ENCODE measurements at places on chromosomes 13 and 19.

DNA sequence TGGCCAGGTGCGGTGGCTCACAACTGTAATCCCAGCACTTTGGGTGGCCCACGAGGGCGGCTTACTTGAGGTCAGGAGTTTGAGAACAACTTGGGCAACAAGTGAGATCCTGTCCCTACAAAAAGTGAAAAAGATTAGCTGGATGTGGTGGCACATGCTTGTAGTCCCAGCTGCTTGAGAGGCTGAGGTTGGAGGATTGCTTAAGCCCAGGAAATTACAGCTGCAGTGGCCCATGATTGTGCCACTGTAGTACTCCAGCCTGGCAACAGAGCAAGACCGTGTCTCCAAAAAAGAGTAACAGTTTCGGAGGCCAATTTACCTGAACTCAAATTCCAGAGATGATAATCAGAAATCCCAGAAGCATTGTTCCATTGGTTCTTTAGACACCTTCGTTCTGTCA is 4.4 kb downstream of the ZNF473 start:
- DNase-seq: peak; percentile 48

DNA sequence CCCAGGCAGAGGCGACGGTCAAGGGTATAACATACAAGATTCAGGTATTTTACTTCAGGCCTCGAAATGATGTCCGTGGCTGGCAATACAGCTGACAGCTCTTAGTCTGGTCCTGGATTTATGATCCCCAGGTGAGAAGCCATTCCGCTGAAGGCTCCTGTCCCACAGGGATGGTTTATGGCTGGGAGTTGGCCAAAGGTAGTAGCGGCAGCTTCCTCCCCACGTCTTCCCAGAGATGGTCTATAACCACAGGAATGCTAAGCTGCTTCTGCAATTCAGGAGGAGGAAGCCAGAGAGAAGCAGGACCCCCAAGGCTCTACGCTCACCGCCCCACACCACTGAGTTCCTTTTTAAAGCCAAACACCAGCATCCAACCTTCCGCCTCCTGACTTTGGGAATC is 27.1 kb downstream of the OLFM2 start:
- no peak for DNase-seq

GRCh38 chr13:99495466-99496183 is 5.6 kb upstream of the TM9SF2 start:
- no peak for DNase-seq

- no peak for DNase-seq
Observed at GRCh38 chr19:45564131-45564780, 20.3 kb downstream of the OPA3 start.

DNA sequence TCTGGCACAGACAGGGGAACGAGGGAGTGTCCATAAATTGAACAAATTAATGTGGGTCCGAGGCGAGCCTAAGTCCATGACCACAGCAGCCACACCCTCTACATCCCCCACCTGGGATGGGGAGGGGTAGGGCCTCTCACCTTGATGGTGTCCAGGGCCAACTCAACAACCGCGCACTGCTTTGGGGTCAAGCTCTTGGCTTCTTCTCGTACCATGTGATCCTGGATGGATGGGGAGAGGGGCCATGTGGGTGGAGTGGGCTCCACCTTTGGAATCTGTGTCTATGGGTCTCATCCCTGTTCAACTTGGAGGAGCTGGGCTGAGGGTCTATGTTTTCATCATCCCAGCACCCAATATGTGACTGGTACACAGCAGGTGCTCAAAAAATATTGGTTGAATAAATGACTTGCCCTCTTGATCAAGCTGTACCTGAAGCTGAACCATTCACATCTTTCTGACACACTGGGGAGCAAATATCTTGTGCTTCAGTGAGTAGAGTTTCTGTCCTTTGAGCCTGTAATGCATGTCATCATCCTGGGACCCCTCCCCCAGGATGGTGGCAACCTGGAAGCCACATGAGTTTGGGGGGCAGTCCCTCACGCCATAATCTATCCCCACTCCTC is 62.9 kb downstream of the COLGALT1 start:
- DNase-seq: no peak

GRCh38 chr19:28264556-28264955 is 948.4 kb downstream of the UQCRFS1 start:
- no peak for DNase-seq

- peak; percentile 82 for DNase-seq
Observed at GRCh38 chr19:19459707-19460251, 54.3 kb downstream of the GATAD2A start.

GRCh38 chr13:108496362-108497210 is 132.8 kb upstream of the MYO16 start:
- DNase-seq: peak; percentile 33

DNA sequence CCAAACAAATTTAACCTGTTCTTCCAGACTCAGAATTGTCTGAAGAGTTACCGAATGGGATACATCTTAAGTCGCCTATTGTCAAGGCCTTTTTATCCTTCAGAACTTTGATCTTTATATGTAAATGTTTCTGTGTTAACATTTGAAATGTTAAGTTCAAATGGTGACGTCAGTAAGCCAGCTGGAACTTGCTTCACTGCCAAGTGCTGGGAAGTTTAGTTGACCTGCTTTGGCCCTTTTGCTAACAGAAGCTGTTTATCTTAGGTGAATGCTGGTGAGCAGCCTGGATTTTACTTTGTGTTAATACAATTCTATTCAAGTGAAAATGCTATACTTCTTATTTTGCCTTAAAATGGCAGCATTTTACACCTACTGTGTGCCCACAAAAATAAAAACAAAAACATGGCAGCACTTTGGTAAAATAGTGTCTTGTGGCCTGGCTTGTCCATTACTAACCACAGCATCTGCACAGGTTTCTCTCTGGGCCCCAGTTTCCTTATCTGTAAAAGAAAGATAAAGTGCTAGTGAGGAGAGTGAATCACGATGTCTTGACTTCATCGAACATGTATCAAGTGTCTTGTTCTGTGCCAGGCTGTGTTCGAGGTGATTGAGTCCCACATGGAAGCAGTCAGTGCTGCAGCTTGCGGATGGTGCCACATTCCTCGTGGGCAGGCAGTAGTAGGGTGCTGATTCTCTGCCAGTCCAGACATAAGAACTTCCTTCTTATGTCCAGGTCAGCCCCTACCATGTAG is 2.2 kb downstream of the NAXD start:
- DNase-seq: peak; percentile 69

GRCh38 chr19:3162418-3163229 is 15.9 kb upstream of the S1PR4 start:
- DNase-seq: peak; percentile 75

GRCh38 chr19:55173714-55174409 is 6.2 kb downstream of the SYT5 start:
- DNase-seq: peak; percentile 65

- no peak for DNase-seq
Observed at GRCh38 chr13:27334774-27335435, 64.3 kb downstream of the RASL11A start.

GRCh38 chr13:45765464-45765863 is 63.3 kb downstream of the CBY2 start:
- no peak for DNase-seq

GRCh38 chr13:114203536-114203935 is 24.5 kb downstream of the CFAP97D2 start:
- peak; percentile 35 for DNase-seq

- DNase-seq: no peak
Observed at GRCh38 chr19:329876-330275, 14.7 kb downstream of the MIER2 start.

DNA sequence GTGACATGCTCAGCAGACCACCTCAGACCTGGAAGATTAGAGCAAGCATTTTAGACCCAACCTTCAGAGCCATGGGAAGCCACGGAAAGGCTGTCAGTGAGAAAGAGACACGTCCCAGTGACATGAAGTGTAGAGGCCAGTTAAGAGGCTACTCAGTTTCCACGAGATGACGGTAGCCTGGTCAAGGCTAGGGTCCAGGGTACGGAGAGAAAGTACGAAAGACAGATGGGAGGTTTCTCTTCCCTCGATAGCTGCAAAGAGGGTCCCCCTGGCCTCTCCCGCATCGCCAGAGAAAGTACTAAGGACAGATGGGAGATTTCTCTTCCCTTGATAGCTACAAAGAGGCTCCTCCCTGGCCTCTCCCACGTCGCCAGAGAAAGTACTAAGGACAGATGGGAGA is 8.6 kb downstream of the ZSCAN5A start:
- DNase-seq: no peak

DNA sequence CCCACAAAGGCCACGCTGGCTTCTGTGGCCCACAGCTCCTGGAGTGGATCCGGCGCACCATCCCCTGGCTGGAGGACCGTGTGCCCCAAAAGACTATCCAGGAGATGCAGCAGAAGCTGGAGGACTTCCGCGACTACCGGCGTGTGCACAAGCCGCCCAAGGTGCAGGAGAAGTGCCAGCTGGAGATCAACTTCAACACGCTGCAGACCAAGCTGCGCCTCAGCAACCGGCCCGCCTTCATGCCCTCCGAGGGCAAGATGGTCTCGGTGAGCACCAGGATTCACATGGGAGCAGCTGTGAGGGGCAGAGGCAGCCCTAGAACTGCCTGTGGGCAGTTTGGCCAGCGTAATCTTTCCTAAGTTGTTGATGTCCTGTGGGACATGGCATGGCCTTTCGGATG is 27.2 kb downstream of the CAPN12 start:
- no peak for DNase-seq

DNA sequence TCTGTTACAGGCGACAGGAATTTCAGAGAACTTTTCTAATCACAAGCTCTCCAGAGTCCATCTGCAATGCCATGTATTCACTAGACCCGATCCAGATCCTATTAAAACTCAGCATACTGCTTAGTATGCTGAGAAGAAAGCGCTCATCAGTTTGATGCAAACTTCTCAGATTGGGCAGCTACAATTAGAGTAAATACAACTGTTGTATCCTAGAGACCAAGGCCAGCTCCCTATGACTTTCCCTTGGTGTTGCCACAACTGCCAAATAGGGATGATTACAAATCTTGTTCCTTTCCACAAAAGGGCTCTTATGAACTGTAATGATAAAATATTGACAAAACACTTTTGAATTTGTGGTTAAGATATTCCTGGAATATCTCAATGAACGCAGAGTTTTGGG is 191.2 kb downstream of the SPRY2 start:
- DNase-seq: no peak

DNA sequence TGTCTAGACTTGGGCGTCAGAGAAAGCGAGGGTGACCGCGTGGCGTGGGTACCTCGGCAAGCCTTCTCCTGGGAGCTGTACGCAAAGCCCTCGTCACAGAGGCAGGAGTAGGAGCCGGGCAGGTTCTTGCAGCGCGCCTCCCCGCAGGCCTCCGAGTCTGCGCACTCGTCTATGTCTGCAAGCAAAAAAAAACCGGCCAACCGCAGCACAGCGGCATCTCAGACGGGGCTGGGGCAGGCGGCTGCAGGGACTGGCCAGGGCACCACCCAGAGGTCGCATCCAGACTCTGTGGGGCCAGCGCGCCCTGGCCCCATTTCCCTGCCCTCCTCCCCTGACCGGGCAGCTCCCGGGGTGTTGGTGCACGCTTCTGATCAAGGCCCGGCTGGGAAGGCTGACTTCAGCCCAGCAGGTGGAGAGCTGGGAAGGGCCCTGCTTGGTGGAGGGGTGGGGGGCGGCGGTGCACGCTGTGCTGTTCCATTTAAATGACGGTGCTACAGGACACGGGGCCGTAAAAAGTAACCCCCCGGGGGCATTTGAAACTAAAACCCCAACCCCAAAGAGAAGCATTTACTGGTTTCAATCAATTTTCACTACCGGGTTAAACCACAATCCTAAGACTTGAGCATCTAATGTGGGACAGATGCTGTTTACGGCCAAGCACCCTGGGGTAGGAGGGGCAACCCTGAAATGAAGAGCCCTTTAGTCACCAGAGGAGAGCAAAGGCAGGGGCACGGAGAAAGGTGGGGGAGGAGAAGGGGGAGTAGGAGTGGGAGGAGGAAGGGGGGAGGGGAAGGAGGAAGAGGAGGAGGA is 28.2 kb downstream of the GAS6 start:
- no peak for DNase-seq

DNA sequence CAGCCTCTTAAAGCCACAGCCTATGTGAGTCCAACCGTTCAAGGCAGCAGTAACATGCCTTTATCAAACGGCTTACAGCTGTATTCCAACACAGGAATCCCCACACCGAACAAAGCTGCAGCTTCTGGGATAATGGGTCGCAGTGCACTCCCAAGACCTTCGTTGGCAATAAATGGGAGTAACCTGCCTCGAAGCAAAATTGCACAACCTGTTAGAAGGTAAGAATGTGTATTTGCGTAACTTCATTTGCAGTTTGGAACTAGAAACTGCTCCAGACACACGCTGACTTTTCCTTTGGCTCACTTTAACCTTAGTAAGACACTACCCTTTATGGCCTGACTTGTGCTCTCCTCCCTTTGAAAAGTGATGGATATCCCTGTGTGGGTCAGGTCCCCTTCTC is 63.4 kb downstream of the SLAIN1 start:
- no peak for DNase-seq

DNA sequence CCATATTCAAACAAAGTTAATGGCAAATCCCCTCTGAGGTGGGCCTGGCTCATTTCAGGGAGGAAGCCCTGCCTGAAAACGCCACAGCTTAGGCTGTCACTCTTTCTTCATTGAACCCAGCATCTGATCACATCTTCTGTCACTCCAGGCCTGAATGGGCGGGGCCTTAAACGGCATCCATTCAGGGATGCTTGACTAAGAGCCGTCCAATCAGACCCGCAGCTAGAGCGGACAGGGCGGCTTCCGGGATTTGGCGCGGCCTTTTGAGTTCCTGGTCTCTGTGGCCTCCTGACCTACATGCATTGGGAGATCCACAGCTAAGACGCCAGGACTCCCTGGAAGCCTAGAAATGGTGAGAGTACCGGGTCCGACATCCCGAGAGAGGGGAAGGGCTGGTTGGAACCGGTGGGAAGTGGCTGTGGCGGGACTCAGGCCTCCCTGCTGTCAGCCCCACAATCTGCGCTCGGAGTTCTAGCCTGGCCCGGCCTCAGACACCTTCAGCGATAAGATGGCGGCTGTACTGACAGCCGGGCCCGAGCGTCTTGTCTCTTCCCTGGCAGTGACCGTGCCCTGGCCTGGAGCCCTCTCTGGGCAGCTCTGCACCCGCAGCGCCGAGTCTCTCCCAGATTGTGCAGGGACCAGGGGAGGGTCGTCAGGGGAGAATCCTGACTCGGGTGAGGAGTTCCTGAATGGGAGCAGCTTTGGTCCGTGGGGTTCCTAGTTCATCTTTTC is at the start of gene ZNF723:
Gene ZNF723, plus strand, starts transcription at position 261 of the 732 bp plus-strand sequence. Its CDS starts 89 bp downstream, at position 350.
- DNase-seq: no peak

DNA sequence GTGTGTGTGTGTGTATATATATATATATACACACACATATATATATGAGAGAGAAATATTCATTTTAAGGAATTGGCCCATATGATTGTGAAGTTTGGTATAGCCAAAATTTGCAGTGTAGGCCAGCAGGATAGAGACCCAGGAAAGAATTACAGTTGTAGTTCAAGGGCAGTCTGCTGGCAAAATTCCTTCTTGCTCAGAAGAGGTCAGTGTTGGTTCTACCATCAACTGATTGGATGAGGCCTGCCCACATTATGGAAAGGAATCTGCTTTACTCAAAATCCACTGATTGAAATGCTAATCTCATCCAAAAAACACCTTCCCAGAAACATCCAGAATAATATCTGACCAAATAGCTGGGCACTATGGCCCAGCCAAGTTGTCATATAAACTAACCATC is 24.0 kb downstream of the RNF6 start:
- no peak for DNase-seq

DNA sequence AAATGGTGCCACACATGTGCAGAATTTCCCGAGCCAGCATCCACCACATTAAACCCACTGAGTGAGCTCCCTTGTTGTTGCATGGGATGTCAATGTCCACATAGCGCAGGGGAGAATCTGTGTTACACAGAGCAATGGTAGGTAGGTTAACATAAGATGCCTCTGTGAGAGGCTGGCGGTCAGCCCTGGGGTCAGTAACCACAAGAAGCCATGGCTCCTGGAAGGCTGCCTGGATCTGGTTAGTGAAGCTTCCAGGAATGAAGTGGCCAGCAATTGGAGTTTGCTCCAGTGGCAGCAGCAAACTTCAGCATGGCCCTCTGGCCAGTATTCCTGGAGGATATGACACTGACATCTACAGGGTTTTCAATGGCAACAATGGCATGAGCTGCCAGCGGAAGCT is 37.0 kb upstream of the PCDH9 start:
- no peak for DNase-seq
